ENCODE measurements at places on chromosomes 3 and 15.

- no peak for DNase-seq
Observed at GRCh38 chr3:149833241-149833640, 20.2 kb downstream of the RNF13 start.

- DNase-seq = peak; percentile 47
Observed at GRCh38 chr15:75200765-75201615, 692 bp upstream of the C15orf39 start.

DNA sequence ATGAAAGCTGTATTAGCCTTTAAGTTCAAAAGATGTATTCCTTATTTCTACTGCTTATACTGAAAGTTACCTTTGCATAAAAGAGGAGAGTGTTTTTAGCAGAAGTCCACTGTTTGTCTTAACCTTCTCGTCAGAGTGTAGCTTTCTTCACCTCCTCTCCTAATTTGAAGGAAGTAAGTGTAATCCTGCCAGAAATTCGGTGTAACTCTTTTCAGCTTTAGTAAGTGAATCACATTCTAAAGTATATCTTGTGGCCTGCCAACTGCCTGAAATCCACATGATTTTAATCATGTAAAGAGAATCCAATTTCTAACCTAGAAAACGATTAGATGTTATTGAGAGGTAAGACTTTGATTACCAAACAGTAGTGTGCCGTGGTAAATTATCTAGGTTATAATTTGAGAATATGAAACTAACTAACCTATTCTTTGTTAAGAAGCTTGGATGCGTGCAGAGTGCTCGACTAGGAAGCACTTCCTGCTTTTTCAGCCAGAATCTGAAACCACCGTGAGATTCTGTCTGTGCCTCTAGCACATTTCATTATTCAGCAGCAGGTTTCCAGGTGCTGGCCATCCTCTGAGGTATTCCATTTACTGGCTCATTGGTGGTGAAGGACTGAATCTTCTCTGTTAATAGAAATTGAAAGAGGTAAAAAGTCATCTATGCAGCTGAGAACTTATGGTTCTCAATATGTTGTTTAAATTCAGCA is 7.5 kb downstream of the GYG1 start:
- no peak for DNase-seq

GRCh38 chr3:189966843-189967242 is 153.9 kb downstream of the P3H2 start:
- DNase-seq = no peak

GRCh38 chr15:29820394-29821154 is 1.7 kb downstream of the TJP1 start:
- no peak for DNase-seq

DNA sequence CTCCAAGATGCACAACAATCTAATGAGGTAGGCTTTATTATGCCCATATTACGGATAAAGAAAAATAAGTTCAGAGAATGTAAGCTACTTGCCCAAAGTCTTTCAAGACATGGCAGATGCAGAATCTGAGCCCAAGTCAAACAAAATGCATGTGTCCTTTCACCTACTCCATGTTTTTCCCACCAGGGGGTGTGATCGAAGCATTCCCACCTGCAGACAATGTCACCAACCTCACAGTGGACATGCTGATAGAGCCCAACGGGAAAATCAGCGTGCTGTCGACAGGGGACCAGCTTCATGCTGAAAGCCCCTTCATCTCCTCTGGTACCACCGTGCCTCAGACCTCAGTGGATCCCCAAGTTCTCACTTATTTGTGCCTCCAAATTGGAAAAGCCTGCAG is 99.8 kb upstream of the C15orf61 start:
- DNase-seq = no peak

GRCh38 chr3:54549607-54550220 is 378.1 kb downstream of the LRTM1 start:
- no peak for DNase-seq

DNA sequence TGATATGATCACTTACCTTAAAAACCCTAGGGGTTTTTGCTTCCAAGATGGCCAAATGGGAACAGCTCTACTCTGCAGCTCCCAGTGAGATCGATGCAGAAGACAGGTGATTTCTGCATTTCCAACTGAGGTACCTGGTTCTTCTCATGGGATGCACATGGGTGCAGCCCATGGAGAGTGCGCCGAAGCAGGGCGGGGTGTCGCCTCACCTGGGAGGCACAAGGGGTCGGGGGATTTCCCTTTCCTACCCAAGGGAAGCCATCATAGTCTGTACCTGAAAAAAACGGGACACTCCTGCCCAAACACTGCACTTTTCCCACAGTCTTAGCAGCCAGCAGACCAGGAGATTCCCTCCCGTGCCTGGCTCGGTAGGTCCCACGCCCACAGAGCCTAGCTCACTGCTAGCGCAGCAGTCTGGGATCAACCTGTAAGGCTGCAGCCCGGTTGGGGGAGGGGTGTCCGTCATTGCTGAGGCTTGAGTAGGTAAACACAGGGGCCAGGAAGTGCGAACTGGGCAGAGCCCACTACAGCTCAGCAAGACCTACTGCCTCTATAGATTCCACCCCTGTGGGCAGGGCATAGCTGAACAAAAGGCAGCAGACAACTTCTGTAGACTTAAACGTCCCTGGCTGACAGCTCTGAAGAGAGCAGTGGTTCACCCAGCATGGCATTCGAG is 78.6 kb downstream of the CTNNB1 start:
- no peak for DNase-seq

- DNase-seq = no peak
Observed at GRCh38 chr3:71680603-71681002, 44.6 kb downstream of the EIF4E3 start.

DNA sequence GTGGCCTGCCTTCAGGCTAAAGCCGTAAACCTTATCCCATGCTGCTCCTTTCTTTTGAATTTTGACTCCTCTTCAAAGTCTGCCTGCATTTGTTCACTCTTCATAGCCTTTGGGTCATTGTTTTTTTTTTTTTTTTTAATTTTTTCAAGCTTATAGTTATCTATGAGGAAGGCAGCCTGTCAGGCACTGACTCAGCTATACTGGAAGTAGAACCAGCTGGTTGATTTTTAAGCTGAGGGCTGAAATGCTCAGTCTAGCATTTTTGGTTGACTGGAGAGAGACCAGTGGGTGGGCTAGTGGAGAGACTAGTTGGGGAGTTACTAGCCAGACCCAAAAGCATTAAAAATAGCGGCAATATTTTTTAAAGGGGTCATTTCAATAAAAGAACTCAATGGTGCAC is 44.1 kb downstream of the C3orf20 start:
- no peak for DNase-seq

- DNase-seq = no peak
Observed at GRCh38 chr15:65051266-65051665, 6.1 kb downstream of the SLC51B start.

All from stimulated activated CD4-positive, alpha-beta T cell treated with anti-CD3 and anti-CD28 coated beads, Interleukin-1b, Interleukin-23, amount 100 ng/mL, for 4 hours (primary cell).